Left ventricle myocardium inferior (tissue), 1 donor: ENCODE measurements at places on chromosomes 6 and 20. TPM values are rescaled to one million over a fixed set of nuclear protein-coding genes. Genes with fewer than 3 reads are reported as not detected.
A peak's percentile ranks its signal among the peaks of the same experiment; 100 is the strongest.

PCK1 gene
- total RNA-seq: 0.25 TPM

WFDC5 gene
- not detected for total RNA-seq

FAM209A gene
- total RNA-seq: not detected

HDAC2 gene
- total RNA-seq: 44.3 TPM

SYNDIG1 gene
- total RNA-seq: 21.4 TPM

GRCh38 chr6:151075527-151075926 lies 164.2 kb upstream of the AKAP12 start:
- DNase-seq: no peak

DNA sequence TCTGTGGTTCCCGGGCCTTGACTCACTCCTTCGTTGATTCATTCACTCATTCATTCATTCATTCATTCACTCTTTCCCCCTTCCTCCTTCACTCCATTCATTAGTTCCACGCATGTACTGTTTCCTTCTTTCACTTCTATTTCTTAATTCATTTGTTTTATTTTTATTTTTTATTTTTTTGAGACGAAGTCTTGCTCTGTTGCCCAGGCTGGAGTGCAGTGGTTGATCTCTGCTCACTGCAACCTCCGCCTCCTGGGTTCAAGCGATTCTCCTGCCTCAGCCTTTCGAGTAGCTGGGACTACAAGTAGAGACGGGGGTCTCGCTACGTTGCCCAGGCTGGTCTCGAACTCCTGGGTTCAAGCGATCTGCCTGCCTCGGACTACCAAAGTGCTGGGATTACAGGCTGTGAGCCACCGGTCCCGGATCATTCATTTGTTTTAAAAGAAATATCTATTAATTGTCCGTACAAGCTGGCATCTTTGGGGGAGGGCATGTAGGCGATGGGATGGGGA lies 427 bp upstream of the NFKBIE start:
- no peak for DNase-seq

- DNase-seq: no peak
Measured at GRCh38 chr20:25690427-25690826, 6.2 kb downstream of the ZNF337 start.

DNA sequence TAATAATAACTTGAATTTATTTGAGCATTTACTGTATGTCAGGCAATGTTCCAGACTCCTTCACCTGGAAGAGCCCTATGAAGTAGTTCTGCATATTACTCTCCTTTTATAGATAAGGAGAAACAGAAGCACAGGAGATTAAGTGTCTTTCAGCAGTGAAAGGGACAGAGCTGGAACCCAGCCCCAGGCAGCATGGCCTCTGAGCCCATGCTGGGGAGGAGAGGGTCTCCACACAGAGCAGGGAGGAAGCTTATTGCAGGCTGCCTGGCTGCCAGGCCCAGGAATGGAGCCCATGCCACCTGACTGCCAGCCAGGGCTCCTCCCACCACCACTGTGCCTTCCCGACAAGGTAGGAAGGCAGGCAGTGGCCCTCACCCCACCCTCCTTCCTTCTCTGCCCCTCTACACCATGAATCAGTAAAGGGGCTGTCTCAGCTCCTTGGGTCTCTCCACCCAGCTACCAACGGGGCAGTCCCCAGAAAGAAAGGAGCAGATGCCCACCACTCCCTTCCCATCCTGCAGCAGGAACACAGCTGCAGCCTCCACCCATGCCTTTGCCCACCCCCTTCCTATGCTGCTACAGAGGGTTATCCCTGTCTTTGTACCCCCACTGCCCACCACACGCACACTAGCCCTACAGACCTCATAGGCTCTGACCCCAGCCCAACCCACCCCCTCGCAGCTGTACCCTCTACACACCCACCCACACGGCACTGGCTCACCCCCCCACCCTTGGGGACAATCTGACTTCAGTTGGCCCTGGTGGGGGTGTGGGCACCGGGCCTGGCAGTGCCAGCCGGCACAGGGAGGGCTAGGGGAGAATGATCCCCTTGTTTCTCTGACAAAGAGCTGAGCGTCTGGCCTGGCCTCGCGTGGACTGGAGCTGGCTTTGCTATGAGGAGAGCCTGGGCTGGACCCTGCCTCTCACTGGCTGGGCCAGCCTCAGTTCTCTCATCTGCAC lies 41.8 kb downstream of the TFEB start:
- no peak for DNase-seq

DNA sequence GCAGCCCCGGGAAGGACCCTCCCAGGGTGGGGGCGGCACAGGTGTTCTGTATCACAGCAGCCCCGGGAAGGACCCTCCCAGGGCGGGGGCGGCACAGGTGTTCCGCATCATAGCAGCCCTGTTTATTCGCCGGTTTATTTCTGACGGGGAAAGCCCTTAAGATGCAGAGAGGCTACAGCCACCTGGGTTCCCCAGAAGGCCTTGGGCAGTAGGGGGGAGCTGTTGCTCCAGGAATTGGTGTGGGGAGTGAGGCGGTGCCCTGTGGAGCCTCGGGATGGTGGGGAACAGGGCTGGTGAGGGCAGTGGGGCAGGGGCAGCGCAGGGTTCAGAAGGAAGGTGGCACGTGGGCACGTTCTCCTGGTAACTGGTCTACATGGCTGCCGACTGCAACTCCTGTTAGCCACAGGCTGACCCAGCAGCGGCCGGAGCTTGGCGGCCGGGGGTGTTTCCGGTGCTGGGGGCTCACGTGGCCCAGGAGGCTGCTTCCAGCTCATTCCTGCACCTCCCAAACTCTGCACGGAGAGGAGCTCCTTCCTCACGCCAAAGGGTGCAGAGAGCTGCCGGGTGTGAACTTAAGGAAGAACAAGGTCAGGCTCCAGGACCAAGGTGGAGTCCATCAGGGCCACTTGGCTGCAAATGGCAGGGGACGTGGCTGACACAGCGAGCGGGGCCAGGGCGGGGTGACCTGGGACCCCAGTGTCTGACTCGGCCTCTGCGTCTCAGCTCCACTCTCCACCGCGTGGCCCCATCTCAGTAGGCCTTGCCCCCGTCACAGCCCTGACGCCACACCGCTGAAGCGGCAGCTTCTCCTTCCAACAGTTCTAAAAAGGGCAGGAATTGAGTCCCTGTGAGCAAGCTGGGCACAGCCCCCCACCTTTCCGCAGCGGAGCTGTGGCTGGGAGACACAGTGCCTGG lies 13.2 kb downstream of the SLCO4A1 start:
- no peak for DNase-seq

GRCh38 chr6:39610221-39610620 lies 115.0 kb downstream of the KIF6 start:
- DNase-seq: no peak

DNA sequence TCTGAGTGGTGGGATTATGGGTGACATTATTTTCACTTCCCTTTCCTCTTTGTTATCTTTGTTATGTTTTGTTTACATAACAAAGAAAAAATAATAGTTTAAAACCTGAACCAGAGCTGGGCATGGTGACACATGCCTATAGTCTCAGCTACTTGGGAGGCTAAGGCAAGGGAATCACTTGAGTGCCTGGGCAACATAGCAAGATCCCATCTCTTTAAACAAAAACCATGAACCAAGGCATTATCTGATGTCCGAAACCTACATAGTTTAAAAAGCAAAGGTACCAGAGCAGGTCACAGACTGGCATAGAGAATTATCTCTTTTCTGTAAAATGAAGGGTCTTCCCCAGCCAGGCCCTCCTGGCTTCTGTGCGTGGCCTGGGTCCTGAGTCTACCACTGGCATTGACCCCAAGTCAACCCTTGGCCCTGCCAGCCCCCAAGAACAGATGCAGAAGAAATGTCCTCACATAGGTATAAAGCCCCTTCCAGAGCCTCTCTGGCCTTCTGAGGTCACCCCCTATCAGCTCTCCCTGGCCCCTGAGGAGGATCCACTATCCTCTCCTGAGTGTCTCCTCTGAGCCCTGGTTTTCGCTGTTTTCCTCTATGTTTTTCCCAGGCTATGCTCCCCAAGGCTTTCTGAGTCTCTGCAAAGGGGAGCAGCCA lies 81.3 kb downstream of the TRERF1 start:
- no peak for DNase-seq

- DNase-seq: no peak
Measured at GRCh38 chr6:40550202-40551101, 36.7 kb downstream of the LRFN2 start.

- DNase-seq: no peak
Measured at GRCh38 chr6:137806914-137807682, 60.0 kb upstream of the TNFAIP3 start.

DNA sequence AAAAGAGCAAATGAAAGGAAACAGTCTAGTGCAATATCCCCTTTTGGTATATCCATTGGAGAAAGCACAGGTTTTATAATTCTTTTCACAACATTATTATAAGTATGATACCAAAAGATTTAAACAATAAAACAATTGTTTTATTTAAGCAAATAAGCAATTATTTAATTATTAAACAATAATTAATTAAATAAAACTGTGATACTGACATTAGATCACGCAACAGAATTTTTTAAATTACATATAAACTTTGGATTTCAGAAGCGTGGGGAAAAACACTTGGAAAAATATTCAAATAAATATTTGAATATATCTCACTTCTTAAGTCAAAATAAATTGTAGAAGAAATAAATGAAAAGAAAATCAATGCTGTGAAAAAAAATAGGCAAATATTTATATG lies 76.2 kb upstream of the STXBP5 start:
- DNase-seq: no peak

DNA sequence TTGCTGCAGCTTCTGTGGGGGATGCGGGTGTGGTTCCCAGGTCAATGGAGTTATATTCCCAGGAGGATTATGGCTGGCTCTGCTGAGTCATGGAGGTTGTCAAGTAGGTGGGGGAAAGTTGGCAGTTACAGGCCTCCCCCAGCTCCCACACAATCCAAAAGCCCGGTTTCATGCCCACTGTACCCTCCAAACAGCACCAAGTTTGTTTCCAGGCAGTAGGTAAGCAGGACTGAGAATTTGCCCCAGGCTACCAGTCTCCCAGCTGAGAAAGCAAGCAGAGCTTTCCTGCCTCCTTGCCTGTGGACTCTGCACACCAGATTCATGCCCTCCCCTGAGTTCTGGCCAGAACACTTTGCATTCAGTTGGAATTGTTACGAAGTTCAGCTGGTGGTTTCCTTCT lies 578.2 kb downstream of the MEI4 start:
- no peak for DNase-seq

GRCh38 chr6:24547243-24547642 lies 52.5 kb downstream of the ALDH5A1 start:
- no peak for DNase-seq

DNA sequence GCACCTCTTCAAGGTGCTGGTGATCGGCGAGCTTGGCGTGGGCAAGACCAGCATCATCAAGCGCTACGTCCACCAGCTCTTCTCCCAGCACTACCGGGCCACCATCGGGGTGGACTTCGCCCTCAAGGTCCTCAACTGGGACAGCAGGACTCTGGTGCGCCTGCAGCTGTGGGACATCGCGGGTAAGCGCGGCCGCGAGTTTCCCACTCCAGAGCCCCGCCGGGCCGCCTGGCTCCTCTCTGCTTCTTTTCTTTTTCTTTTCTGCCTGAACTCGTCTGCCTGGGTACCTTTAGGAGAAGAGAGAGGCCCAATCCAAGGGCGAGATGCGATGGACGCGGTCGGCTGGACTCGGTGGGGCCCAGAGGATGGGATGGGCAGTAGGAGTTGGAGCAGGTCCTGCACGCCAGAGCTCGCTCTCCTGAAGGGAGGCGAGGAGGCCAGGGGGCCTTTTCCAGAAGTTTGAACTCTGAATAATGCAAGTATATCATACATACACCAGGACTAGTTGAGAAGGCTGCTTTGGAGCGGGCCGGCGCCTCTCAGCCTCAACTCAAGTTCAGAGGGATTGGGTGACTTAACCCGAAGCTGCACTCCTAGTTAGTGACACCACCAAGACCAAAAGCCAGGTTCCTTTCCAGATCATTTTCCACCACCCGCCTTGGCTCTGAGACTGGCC lies 445 bp downstream of the RAB32 start:
- DNase-seq: peak; percentile 30

- no peak for DNase-seq
Measured at GRCh38 chr6:167405778-167406532, 81.1 kb downstream of the TTLL2 start.

DNA sequence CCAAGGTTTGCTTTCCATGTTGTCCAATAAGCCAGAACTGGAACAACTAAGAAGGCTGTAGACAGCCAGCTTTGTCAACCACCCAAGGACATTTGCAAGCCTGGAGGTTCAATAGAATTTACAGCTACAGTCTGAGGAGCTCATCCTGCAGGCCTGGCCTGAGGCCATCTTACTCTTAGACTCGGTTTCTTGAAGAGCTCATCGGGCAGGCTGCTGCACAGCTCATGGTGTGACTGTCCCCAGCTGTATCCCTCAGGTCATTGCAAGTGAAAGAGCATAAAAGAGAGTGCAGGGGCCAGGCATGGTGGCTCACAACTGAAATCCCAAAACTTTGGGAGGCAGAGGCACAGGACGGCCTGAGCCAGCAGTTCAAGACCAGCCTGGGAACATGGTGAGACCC lies 96.9 kb upstream of the FOXQ1 start:
- DNase-seq: no peak

GRCh38 chr20:36298061-36298460 lies 8.1 kb upstream of the DLGAP4 start:
- DNase-seq: no peak

DNA sequence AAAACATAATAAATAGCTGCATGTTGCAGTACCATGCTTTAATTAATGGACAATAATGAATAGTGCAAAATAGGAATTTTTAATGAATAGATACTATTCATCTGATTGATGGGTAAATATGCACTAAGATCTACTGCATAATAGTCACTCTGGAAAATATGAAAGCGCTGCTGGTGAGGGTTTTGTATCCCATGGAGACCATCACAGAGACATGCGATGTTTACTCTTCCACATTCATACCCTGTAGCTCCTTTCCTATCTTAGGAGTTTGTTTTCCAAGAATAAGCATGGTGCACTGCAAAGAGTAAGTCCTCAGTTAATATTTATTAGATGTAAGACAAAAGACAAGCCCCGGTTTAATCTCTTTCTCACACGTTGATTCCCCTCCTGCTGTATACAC lies 81.4 kb downstream of the NRSN1 start:
- no peak for DNase-seq

DNA sequence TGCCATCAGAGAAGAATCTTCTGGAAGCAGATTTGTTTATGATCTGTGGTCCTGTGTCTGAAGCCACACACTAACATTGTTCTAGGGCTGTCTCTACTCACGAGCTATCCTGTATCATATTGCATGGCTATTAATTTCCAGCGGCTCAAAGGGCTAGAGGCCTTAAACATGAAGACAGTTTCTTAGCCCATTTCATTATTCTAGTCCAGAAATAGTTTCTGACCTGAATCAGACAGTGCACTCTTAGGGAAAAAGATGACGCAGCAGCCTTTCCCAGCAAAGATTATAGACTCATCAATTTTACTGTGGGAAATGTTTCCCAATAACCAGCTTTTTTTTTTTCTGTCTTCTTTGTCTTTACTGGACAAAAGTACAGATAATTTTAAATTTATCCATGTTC lies 105.3 kb upstream of the SUPT3H start:
- DNase-seq: no peak
